ENCODE measurements at places on chromosomes 7 and 10. TPM values are rescaled to one million over a fixed set of nuclear protein-coding genes. Genes with fewer than 3 reads are reported as not detected.

The TTYH3 gene
- 121 TPM for polyA plus RNA-seq

The GLI3 gene
- polyA plus RNA-seq: 14.2 TPM

The SFTPD gene
- 1.1 TPM for polyA plus RNA-seq

The ASB10 gene
- polyA plus RNA-seq: not detected

The CH25H gene
- 0.21 TPM for polyA plus RNA-seq

The PRRT4 gene
- polyA plus RNA-seq: 1.1 TPM

The MRLN gene
- 0.44 TPM for polyA plus RNA-seq

The SEMA3A gene
- 15.9 TPM for polyA plus RNA-seq

The FEZF1 gene
- polyA plus RNA-seq: not detected

The METTL27 gene
- polyA plus RNA-seq: 17.9 TPM

The NRCAM gene
- polyA plus RNA-seq: 24.3 TPM

The ZDHHC16 gene
- 34.2 TPM for polyA plus RNA-seq

The UPF2 gene
- 37.6 TPM for polyA plus RNA-seq

The MMP21 gene
- polyA plus RNA-seq: 0.39 TPM

The AFAP1L2 gene
- 43.0 TPM for polyA plus RNA-seq

The ZNF365 gene
- polyA plus RNA-seq: 0.22 TPM

The CNPY4 gene
- polyA plus RNA-seq: 51.4 TPM

The OPALIN gene
- not detected for polyA plus RNA-seq

The TMEM270 gene
- polyA plus RNA-seq: not detected

The WAPL gene
- polyA plus RNA-seq: 43.3 TPM

The MYOZ1 gene
- polyA plus RNA-seq: 4.7 TPM

The TAS2R4 gene
- 0.73 TPM for polyA plus RNA-seq

The TWIST1 gene
- polyA plus RNA-seq: 12.3 TPM

The RELN gene
- polyA plus RNA-seq: 8.3 TPM

The VIM gene
- polyA plus RNA-seq: 1,404 TPM

The KLLN gene
- 1.7 TPM for polyA plus RNA-seq

The ACSM6 gene
- 0.10 TPM for polyA plus RNA-seq

The PDE6C gene
- polyA plus RNA-seq: 0.13 TPM

The TLL2 gene
- 0.75 TPM for polyA plus RNA-seq

The HSPA12A gene
- 29.9 TPM for polyA plus RNA-seq

The ZCCHC24 gene
- polyA plus RNA-seq: 25.8 TPM

The SOSTDC1 gene
- polyA plus RNA-seq: 57.1 TPM

The CHCHD2 gene
- polyA plus RNA-seq: 239 TPM

The LDB3 gene
- 1.5 TPM for polyA plus RNA-seq

The CDK14 gene
- polyA plus RNA-seq: 32.5 TPM

The LIPK gene
- not detected for polyA plus RNA-seq

The BTBD16 gene
- 1.8 TPM for polyA plus RNA-seq

The ZNF518A gene
- polyA plus RNA-seq: 61.7 TPM

The VSTM4 gene
- polyA plus RNA-seq: 16.8 TPM

The HHEX gene
- polyA plus RNA-seq: 9.5 TPM

The TACC2 gene
- polyA plus RNA-seq: 39.7 TPM

Measured in left renal cortex interstitium (tissue), 4 donors.